T1000 (cell line): ENCODE measurements at places on chromosomes 4 and X.

- DNase-seq = no peak
Measured at GRCh38 chrX:1052021-1052420, 160.4 kb downstream of the CRLF2 start.

GRCh38 chr4:140368686-140369085 is 4.8 kb upstream of the SCOC start:
- no peak for DNase-seq

- no peak for DNase-seq
Measured at GRCh38 chrX:55107911-55108310, 19.1 kb downstream of the PAGE2 start.

GRCh38 chr4:129322920-129323319 is 227.0 kb downstream of the C4orf33 start:
- DNase-seq = no peak

- DNase-seq = no peak
Measured at GRCh38 chr4:43843501-43843900, 605.1 kb downstream of the KCTD8 start.
